ENCODE measurements at places on chromosomes 11 and 22.
A peak's percentile ranks its signal among the peaks of the same experiment; 100 is the strongest.

GRCh38 chr11:33161120-33162005 is at the start of gene CSTF3:
TSS of gene CSTF3 (minus strand) at chr11:33161480. CDS start at chr11:33161325, 155 bp downstream.
- DNase-seq, result peak; percentile 94

- no peak for DNase-seq
Measured at GRCh38 chr11:27280140-27280539, 82.9 kb downstream of the CCDC34 start.

DNA sequence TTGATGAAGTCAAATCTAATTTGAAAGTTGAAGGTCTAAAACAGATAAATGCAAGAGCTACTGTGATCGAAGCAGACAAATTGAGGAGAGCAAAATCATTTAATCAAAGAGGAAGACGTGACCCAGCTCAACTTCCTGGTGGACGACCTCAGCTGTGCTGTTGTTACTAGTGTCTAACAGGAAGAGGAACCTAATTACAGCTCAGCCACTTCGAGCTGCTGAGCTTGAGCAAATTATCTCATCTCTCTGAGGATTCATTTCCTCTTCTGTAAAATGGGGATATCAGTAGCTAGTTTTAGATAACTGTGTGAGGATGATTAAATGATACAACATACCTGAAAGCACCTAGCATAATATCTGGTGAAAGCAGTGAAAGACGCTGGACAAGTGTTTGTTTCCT is 48.6 kb upstream of the OLFML1 start:
- no peak for DNase-seq

GRCh38 chr11:106872246-106872645 is 146.0 kb downstream of the GUCY1A2 start:
- no peak for DNase-seq

DNA sequence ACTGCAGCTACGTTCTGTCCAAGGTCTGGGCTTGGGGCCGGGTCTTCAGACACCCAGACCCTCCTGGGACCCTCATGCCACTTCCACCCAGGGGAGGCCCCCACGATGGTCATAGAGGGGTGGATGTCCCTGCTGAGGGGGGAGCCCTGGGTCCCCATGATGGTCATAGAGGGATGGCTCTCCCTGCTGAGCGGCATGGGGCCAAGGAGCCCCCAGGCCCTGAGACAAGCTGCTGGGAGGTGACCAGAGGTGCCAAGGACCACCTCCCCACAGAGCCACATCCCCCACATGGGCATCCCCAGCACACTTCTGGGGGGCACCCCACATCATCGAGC is 7.2 kb downstream of the MUC5B start:
- no peak for DNase-seq

GRCh38 chr11:129225190-129225589 is 33.1 kb upstream of the ARHGAP32 start:
- DNase-seq, result no peak

DNA sequence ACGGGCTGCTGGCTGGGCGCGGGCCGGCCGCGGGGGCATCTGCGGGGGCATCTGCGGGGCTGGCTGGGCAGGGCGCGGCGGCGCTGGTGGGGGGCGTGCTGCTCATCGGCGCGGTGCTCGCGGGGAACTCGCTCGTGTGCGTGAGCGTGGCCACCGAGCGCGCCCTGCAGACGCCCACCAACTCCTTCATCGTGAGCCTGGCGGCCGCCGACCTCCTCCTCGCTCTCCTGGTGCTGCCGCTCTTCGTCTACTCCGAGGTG is 194 bp downstream of the DRD4 start:
- DNase-seq, result no peak

DNA sequence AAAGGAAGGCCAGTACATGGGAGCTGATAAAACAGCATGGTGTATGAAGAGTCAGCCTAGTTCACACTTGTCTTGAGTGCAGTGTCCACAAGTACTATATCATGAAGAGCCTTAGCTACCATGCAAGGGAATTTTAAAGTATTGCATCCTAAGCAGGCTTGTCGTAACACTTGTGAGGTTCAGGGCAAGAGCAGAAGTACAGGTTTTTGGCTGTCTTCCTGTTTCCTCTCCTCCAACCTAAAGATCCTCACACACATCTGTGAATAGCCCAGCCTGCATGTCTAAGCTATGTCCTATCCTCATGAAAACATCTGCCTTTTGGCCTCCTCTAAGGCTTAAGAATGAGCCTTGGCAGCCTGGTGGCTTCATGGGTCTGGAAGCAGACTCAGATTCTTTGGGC is 34.6 kb upstream of the TMEM123 start:
- DNase-seq, result no peak

GRCh38 chr11:58691675-58692074 is 40.1 kb downstream of the GLYAT start:
- no peak for DNase-seq

- no peak for DNase-seq
Measured at GRCh38 chr11:83441171-83441570, 155.0 kb upstream of the CCDC90B start.

GRCh38 chr11:41102471-41102870 is 357.0 kb downstream of the LRRC4C start:
- no peak for DNase-seq

DNA sequence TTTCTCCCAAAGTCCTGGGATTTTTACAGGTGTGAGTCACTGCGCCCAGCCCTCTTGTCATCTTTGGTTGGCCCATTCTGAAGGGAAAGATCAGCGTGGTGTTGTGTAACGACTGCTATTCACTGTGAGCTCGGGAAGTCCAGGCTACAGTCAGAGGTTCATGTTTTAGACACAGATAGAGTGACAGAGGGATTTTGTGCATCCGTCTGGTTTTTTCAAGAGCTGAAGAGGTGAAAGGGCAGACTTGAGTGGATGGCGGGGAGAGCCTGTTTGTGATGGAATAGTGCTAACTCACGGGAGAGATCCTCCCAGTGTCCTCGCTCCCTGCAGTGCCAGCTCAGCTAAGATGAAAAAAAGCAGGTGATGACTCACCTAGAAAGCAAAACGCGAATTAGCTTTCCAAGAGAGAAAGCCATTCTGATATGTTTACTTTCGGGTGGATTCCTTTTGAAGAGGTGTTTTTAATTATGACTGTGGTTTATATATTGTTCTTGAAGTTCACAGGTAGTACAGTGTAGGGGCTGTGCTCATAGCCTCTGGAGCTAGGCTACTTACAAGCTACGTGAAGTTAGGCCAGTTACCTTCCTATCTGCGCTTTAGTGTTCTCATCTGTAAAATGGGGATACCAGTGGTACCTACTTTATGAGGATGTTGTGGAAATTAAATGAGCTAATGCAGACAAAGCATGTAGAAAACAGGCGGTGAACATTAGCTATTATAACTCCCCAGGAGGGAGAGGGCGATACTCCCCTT is 67.2 kb downstream of the C11orf91 start:
- DNase-seq, result peak; percentile 76

- DNase-seq, result no peak
Measured at GRCh38 chr11:121688055-121688491, 235.3 kb upstream of the SORL1-AS1 start.

DNA sequence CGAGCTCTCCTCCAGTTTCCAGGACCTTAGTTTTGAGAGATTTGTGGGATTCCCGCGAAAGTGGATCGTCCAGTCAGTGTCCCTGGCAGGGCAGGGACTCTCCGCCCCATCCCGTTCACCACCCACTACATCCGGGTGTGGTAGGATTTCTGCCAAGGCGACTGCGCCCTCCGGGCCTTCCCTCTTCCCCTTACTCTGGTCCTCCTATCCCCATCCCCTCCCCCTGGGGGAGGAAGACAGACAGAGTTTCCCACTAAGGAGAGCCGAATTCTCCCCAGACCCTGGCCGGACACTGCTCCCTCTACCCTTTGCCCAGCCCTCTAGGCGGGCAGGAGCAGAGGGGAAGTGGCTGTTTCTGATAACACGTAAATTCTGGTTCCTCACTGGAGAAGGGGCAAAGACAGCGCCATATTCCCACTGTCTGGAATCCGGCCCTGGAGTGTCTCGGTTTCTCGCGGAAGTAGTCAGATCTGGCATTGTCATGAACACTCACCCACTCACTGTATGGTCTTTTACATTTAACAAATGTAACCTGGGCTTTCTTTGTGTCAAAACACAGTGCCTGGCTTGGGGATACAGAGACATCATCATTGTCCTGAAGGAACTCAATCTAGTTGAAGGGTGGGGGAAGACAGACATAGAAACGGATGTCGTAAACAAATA is 1.1 kb upstream of the NECTIN1 start:
- DNase-seq, result no peak

GRCh38 chr22:28106617-28107016 is 187.6 kb upstream of the PITPNB start:
- DNase-seq, result no peak

GRCh38 chr11:72358466-72359405 is 75.6 kb downstream of the CLPB start:
- no peak for DNase-seq

GRCh38 chr11:12799334-12799835 is 125.2 kb downstream of the TEAD1 start:
- no peak for DNase-seq

- no peak for DNase-seq
Measured at GRCh38 chr11:2563213-2564007, 118.6 kb downstream of the KCNQ1 start.

GRCh38 chr11:73116636-73117035 is 25.5 kb downstream of the FCHSD2 start:
- no peak for DNase-seq

Measured in Panc1 (cell line).